B cell (primary cell): ENCODE measurements at places on chromosomes 7 and 10. TPM values are rescaled to one million over a fixed set of nuclear protein-coding genes. Genes with fewer than 3 reads are reported as not detected.

DNA sequence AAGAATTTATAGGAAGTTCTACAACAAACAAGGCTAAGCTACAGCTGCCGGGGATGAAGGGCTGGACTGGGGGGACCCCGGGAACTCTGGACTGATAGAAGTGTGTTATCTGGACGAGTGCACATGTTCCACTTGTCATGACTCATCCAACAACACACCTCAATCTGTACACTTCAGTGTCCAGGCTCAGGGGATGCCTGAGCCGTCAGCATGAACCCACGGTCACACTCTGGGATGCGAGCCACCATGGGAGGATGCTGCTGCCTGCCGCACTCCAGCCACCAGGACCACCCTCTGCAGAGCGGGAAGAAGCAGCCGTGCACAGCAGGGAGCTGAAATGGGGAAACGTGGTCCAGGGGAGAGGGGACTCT is 67.5 kb downstream of the MAD1L1 start:
- H3K4me3 ChIP-seq, result no peak overlapping the region
- DNase-seq, result no peak
- peaks cover 11% of the 10 kb centered on the region for H3K4me1 ChIP-seq
- no peaks in the 10 kb centered on the region for H3K36me3 ChIP-seq
- no peaks in the 10 kb centered on the region for H3K27me3 ChIP-seq
- H3K27ac ChIP-seq, result no peak overlapping the region

KCNH2 gene
- 0.86 and 0.87 TPM in 2 replicates for total RNA-seq

GALNT17 gene
- not detected in 2 replicates for total RNA-seq

- no peak for DNase-seq
- no peaks in the 10 kb centered on the region for H3K27me3 ChIP-seq
- no peak overlapping the region for H3K27ac ChIP-seq
- H3K36me3 ChIP-seq, result no peaks in the 10 kb centered on the region
- H3K4me3 ChIP-seq, result no peak overlapping the region
Observed at GRCh38 chr10:17599089-17599488, 18.1 kb downstream of the HACD1 start.

GRCh38 chr10:76354212-76354738 is 922.9 kb downstream of the LRMDA start:
- no peak overlapping the region for H3K27ac ChIP-seq
- no peaks in the 10 kb centered on the region for H3K27me3 ChIP-seq
- H3K4me1 ChIP-seq, result no peaks in the 10 kb centered on the region
- DNase-seq, result no peak

- H3K27ac ChIP-seq, result no peak overlapping the region
- H3K4me3 ChIP-seq, result no peak overlapping the region
- H3K27me3 ChIP-seq, result no peaks in the 10 kb centered on the region
Observed at GRCh38 chr10:20287586-20287985, 471.4 kb downstream of the PLXDC2 start.

PPP1R17 gene
- 0.20 TPM in 1 of 2 replicates, not detected in the other for total RNA-seq

DNA sequence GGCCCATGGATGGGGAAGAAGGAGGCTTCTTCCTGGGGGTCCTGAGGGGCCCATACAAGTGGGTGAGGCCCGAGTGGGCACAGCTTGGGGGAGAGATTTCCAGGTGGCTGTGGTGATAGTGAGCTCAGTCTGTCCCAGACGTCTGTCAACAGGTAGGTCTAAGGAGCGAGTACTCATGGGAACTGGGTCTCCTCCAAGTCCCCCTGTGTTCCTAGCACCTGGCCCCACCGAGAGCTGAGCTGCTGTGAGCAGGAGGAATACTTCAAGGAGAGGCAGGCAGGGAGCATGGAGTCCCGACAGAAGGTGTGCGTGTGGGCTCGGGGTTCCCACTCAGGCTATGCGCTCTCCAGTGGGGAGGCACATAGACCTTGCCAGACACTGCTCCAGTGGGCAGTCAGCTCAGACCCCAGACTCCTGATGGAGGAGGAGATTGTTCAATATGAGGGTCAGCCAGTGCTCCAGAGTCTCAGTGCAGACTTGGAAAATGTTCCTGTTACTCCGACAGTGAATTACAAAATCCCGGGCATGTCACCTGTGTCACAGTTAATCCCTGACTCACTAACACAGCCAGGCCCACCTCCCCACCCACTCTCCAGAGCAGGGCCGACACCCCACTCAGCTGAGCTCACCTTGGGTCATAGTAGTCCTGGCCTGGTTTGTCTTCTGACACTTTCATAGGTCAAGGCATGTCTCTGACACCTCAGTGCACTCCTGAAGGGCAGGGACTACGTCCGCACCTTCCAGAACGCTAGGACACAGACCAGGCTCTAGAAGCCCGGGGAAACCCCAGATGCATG is 28.2 kb upstream of the C10orf53 start:
- H3K27me3 ChIP-seq, result no peaks in the 10 kb centered on the region
- H3K36me3 ChIP-seq, result no peaks in the 10 kb centered on the region
- H3K27ac ChIP-seq, result no peak overlapping the region
- H3K4me3 ChIP-seq, result no peak overlapping the region
- DNase-seq, result no peak

DNA sequence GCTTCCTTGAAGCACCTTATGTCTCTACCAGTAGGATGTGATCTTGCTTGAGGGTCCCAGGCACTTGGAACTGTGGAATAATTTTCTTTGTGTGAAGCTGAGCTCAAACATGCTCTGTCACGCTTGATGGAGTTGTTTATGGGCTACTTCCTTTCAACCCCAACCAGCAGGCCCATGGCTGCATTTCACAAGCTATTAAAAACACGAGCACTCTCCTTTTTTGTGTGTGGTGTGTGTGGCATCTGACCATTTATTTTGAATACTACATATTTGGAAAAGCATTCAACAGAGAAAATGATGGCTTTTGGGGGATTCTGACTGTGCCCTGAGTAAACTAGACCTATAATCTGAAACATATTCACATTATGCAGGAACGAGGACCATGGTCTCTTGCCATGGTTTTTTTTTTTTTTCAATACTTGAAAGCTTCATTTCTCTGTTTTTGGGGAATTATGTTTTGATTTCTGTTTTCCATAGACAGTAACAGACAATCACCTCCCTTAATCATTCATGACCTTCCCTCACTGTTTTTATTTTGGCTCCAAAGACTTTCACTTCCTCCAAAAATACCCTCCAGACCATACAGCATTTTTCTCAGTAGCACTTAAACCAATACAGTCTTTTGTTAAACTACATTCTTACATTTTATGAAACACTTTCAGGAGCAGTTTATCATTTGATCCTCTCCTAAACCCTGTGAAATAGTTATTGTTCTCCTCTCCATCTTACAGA is 233.6 kb upstream of the BMPER start:
- H3K4me1 ChIP-seq, result peaks cover 18% of the 10 kb centered on the region
- H3K4me3 ChIP-seq, result no peak overlapping the region
- no peaks in the 10 kb centered on the region for H3K27me3 ChIP-seq
- no peaks in the 10 kb centered on the region for H3K36me3 ChIP-seq
- peak overlapping the region; percentile 18 for H3K27ac ChIP-seq

OPTN gene
- 42.8 and 42.9 TPM in 2 replicates for total RNA-seq

GRCh38 chr10:124050021-124051015 is 43.1 kb downstream of the CHST15 start:
- peaks cover 12% of the 10 kb centered on the region for H3K4me1 ChIP-seq
- H3K36me3 ChIP-seq, result no peaks in the 10 kb centered on the region
- DNase-seq, result no peak
- H3K4me3 ChIP-seq, result no peak overlapping the region
- H3K27ac ChIP-seq, result no peak overlapping the region

NUTM2E gene
- total RNA-seq, result 0.63 and 1.0 TPM in 2 replicates

DNA sequence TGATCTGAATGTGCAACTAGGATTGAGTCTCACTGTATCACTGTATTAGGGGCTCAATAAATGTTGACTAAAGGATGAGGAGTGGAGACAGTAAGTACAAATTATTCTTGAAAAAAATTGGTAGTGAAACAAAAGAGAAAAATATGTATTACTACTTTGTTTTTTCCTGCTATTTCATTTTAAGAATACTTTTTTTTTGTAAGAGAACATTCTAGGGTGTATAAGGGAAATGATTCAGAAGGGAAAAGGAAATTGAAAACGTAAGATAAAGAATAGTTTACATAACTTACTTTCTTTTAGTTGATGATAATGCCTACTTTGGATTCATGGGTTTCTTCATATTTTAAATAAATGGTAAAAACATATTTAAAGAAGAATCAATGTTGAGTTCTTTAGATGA is 9.6 kb downstream of the CAPZA2 start:
- H3K27ac ChIP-seq, result peak overlapping the region; percentile 39
- no peak for DNase-seq
- no peaks in the 10 kb centered on the region for H3K27me3 ChIP-seq
- peaks cover 33% of the 10 kb centered on the region for H3K4me1 ChIP-seq
- peaks cover 28% of the 10 kb centered on the region for H3K36me3 ChIP-seq

GRCh38 chr10:133278577-133279265 is 2.1 kb upstream of the ADAM8 start:
- peaks cover 63% of the 10 kb centered on the region for H3K4me1 ChIP-seq
- no peak overlapping the region for H3K4me3 ChIP-seq
- peak overlapping the region; percentile 97 for H3K27ac ChIP-seq
- peak; percentile 68 for DNase-seq

DNA sequence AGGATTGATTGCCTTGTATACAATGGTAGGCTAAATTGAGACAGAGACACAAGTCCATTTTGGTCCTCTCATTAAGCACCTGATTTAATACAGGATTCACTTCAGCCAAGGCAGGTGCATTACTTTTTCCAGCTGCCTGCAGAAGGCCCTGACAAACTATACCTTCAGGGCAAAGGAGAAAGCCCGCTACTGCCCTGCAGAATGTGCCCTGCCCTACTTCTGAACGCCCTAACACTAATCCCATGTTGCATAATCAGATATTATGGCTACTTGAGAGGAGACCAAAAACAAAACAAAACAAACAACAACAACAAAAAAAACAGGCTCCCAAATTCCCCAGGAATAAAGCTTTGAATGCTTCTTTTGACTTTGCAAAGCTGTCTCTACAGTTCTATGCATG is 116.9 kb upstream of the ABI1 start:
- H3K27ac ChIP-seq, result no peak overlapping the region
- H3K27me3 ChIP-seq, result no peaks in the 10 kb centered on the region
- no peak for DNase-seq
- H3K4me3 ChIP-seq, result no peak overlapping the region

GRCh38 chr10:104209575-104210198 is 22.5 kb downstream of the CFAP43 start:
- no peaks in the 10 kb centered on the region for H3K36me3 ChIP-seq
- DNase-seq, result peak; percentile 46
- no peak overlapping the region for H3K27ac ChIP-seq
- no peak overlapping the region for H3K4me3 ChIP-seq
- no peaks in the 10 kb centered on the region for H3K4me1 ChIP-seq
- H3K27me3 ChIP-seq, result no peaks in the 10 kb centered on the region

PNLIPRP3 gene
- not detected in 2 replicates for total RNA-seq

NOS3 gene
- total RNA-seq, result 0.39 TPM in 1 of 2 replicates, not detected in the other

DNA sequence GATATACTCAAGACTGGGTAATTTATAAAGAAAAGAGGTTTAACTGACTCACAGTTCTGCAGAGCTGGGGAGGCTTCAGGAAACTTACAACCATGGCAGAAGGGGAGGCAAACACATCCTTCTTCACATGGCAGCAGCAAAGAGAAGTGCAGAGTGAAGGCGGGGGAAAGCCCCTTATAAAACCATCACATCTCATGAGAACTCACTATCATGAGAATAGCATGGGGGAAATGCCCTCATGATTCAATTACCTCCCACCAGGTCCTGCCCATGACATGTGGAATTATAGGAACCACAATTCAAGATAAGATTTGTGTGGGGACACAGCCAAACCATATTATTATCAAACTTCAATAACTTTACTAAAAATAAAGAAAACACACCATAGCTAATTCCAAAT is 30.4 kb upstream of the JAZF1 start:
- H3K4me1 ChIP-seq, result peaks cover 42% of the 10 kb centered on the region
- H3K27ac ChIP-seq, result no peak overlapping the region
- H3K36me3 ChIP-seq, result no peaks in the 10 kb centered on the region
- no peak for DNase-seq
- H3K4me3 ChIP-seq, result no peak overlapping the region
- H3K27me3 ChIP-seq, result no peaks in the 10 kb centered on the region

GRCh38 chr7:141590071-141590470 is 38.9 kb downstream of the AGK start:
- H3K27me3 ChIP-seq, result no peaks in the 10 kb centered on the region
- H3K4me1 ChIP-seq, result no peaks in the 10 kb centered on the region
- no peak for DNase-seq
- H3K4me3 ChIP-seq, result no peak overlapping the region
- no peak overlapping the region for H3K27ac ChIP-seq

- no peak overlapping the region for H3K27ac ChIP-seq
- H3K4me3 ChIP-seq, result no peak overlapping the region
- no peaks in the 10 kb centered on the region for H3K36me3 ChIP-seq
- no peaks in the 10 kb centered on the region for H3K4me1 ChIP-seq
- DNase-seq, result no peak
Observed at GRCh38 chr7:142057101-142057500, 54.4 kb upstream of the MGAM2 start.

GRCh38 chr10:72096115-72097000 is 8.0 kb upstream of the SPOCK2 start:
- DNase-seq, result no peak
- peaks cover 2% of the 10 kb centered on the region for H3K36me3 ChIP-seq
- no peaks in the 10 kb centered on the region for H3K4me1 ChIP-seq

DNA sequence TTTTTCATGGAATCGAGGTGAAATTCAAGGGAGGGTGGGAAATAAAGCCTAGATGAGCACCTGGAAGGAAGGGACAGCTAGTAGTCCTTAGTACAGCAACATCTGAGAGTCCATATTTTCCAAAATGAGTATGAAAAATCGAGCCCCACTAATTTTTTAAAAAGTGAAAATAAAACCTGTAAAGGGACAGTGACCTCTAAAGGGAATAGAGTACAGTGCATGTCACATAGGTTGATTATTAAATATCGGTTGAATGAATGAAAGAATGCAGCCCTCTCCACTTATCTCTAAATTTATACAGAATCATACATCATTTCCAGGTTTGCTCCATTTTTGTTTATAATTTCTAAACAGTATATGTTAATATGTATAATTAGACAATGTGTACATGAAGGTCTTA is 1088.5 kb upstream of the GHITM start:
- H3K4me1 ChIP-seq, result no peaks in the 10 kb centered on the region
- H3K36me3 ChIP-seq, result no peaks in the 10 kb centered on the region
- no peak overlapping the region for H3K4me3 ChIP-seq
- no peaks in the 10 kb centered on the region for H3K27me3 ChIP-seq
- H3K27ac ChIP-seq, result no peak overlapping the region
- no peak for DNase-seq

DNA sequence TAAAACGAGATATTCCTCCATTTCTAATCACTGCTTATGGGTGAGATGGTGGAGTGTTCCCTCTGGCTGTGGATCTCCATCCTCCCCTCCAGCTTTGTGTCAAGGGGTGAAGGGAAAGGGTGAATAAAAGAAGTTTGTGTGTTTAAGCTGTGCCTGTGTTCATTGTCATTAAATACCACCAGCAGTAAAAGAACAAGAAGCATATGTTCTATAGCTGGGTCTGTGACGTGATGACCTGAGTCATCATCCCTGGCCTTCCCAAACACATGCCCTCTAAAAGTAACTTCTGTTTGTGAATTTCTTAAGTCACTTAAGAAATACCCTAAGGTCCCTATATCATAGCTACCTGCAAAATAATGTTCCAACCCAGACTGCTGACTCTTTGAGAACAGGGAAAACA is 104.9 kb downstream of the PPP1R17 start:
- no peaks in the 10 kb centered on the region for H3K4me1 ChIP-seq
- H3K27ac ChIP-seq, result no peak overlapping the region
- no peak for DNase-seq
- no peaks in the 10 kb centered on the region for H3K36me3 ChIP-seq
- H3K4me3 ChIP-seq, result no peak overlapping the region
